ENCODE measurements at places on chromosomes 7 and 10. TPM values are rescaled to one million over a fixed set of nuclear protein-coding genes. Genes with fewer than 3 reads are reported as not detected.

- DNase-seq: peak; percentile 36
These were observed 37.0 kb downstream of the CHCHD3 start for GRCh38 chr7:133044722-133045473.

Gene HSPB1
- total RNA-seq: 129 TPM

GRCh38 chr7:517774-518629 lies 1.6 kb downstream of the PDGFA start:
- peak; percentile 73 for DNase-seq

DNA sequence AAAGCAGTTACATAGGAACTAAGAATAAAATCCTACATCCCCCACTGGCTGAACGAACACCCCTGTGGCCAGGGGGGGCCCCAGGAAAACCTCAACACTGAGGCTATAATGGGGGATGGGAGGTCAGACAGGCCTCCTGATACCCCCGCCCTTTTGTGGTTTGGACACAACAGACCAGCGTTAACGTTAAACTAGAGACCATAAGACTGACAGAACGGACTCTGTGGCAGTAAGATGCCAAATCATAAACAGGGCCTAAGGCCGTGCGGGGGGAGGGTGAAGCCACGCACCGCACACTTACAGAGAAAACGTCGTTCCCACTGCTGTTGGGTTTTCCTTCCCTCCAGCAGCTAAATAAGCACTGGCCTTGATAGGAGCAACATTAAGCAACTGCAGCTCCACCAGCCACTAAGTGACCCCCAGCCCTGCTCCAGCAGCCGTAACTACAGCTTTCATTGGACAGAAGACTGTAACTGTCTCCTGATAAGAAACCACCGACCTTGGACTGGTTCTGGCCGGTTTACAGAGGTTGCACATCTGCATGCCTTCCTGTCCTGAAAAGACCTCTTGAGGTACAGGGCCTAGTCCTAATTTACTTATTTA lies 3.4 kb upstream of the PPP2R2D start:
- no peak for DNase-seq

DNA sequence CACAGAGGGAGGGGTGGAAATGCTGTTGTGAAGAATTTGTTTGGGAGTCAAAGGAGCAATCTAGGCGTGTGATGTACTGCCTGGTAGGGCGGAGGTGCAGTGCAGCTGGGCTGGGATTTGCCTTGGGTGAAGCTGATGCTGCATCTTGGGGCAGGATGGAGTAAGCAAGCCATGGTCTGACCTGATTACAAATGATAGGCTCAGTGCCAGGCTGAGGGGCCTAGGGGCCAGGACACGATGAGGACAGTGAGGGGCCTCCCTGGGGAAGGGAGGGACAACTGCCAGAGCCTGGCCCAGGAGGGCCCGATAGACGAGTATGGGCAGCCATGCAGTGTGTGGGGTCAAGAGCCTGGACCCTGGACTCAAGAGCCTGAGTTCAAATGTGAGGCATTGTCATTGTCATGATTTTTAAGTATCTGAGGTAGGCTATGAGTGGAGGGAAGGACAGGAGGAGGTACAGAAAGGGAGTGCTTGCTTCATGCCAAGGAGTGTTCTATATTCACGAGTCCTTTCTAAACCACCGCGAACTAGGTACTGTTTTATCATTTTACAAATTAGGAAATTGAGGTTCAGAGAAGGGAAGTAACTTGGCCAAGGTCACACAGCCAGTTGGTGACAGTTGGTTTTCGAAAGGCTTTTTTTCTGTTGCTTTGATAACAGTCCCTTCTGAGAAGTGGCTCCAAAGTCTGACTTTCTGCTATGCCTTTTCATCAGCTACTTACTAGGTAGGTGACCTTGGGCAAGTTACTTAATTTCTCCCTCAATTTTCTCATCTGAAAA lies 29.7 kb downstream of the HIF1AN start:
- DNase-seq: no peak

Gene RBM28
- 20.6 TPM for total RNA-seq

DNA sequence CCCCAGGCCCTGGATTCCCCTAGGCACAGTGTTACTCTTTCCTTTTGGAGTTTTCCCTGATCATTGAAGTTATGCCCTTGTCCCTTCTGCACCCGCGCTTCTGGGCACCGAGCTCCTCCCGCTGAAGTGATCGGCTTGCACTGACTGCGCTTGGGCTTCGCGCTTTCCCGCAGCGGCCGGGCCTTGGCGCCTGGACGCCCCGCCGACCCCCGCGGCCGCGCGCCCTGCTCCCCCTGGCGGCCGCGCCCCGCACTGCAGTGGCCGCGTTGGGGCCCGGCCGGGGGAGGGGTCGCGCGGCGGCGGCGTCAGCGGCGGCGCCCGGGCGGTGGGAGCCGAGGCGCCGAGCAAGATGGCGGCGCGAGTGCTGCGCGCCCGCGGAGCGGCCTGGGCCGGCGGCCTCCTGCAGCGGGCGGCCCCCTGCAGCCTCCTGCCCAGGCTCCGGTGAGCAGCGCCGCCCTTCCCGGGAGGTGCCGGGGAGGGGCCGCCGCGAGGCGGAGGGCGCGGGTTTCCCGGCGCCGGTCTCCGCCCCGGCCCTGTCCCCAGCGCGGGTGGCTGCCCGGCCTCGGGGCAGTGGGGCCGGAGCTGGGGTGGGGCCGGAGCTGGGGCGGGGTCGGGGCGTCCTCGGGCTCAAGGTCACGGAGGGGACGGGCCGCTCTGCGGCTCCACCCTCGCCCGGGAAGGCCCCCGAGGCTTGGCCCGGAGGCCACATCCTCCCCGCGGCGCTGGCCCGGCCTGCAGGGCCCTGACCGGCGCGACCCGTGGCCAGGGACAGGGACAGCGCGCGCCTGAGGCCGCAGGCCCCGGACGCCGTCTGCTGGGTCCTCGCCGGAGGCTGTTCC lies at the start of gene NIPSNAP2:
NIPSNAP2 (plus strand) TSS at position 325 of the 839 bp plus-strand sequence; CDS start at position 350, 25 bp downstream.
- peak; percentile 55 for DNase-seq

Gene RADIL
- 7.3 TPM for total RNA-seq

DNA sequence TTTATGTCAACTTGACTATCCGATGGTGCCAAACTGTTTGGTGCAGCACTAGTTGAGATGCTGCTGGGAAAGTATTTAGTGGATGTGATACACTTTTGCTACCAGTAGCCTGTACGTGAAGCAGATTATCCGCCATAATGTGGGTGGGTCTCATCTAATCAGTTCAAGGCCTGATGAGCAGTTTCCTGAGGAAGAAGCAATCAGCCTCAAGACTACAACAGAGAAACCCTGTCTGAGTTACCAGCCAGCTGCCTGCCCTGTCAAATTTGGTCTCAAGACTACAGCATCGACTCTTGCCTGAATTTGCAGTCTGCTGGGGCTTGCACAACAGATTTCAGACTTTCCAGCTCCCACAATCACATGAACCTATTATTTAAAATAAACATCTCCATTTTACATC lies 10.9 kb upstream of the RBP3 start:
- DNase-seq: no peak

- DNase-seq: no peak
These were observed 139.4 kb downstream of the DNAJB6 start for GRCh38 chr7:157476201-157476600.

Gene PLXDC2
- not detected for total RNA-seq

GRCh38 chr7:74006451-74007241 lies 21.3 kb upstream of the ELN start:
- peak; percentile 37 for DNase-seq

- no peak for DNase-seq
These were observed 52.9 kb downstream of the PFKFB3 start for GRCh38 chr10:6255548-6256061.

DNA sequence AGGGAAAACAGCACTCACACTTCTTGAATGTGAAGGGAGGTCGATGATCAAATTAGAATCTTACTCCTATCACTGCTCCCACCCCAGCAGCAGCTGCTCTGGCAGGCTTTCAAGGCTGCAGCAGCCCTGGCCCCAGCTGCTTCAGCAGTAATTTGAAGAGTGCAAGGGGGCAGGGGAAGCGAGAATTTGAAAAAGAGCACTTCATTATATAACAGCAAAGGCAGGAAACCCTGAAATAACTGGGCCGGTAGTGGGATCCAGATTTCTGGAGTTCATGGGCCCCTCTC lies 44.9 kb downstream of the MYPN start:
- DNase-seq: no peak

DNA sequence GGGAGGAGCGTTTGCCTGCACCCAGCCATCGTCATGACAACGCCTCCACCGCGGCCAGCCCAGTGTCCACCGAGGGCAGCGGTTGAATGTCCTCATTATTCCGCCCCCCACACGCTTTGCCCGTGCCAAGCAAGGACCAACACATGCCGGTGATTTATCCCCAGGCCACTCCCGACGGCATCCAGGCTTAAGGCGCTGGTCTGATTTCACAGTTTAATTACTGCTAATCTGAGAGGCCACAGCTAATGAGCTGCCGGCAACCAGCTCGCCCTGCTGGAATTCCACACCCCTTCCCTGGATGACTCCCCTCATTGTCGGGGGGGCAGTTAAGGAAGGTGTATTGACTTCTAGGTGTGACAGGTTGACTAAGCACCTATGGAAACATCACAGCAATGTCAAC lies 432.3 kb downstream of the DNAJB6 start:
- no peak for DNase-seq

Gene NRCAM
- 1.0 TPM for total RNA-seq

Gene HECW1
- total RNA-seq: not detected

DNA sequence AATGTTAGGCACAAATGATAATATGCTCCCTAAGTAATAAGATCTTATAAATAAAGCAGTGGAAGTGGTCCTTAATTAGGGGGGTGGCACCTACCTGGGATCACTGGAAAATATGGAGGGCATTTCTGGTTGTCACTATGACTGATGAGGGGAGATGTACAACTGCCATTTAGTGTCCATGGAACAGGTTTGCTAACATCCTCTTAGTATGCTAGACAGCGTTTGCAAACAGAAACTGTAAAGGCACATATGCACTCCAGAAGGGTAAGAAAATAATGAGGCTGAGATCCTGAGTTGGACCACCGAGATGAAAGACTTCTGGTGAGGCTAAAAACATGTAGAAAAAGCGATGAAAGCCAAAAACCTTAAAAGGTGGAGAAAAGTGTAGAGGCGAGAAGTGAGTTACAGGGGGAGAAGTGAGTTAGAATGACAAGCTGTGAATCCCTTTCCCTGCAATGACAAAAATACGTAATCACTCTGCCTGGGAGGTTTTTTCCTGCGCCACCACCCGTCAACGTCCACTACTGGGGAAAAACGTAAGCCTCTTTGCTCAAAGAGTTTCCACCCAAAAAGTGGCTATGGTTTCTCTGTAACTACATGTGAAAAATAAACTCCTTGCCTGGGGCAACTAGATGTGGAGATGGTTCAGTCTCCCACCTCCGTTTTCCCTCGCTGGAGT lies 767 bp downstream of the KRIT1 start:
- no peak for DNase-seq

Gene HOXA3
- 2.2 TPM for total RNA-seq

GRCh38 chr10:110600487-110601101 lies 33.1 kb downstream of the SMC3 start:
- DNase-seq: peak; percentile 72

DNA sequence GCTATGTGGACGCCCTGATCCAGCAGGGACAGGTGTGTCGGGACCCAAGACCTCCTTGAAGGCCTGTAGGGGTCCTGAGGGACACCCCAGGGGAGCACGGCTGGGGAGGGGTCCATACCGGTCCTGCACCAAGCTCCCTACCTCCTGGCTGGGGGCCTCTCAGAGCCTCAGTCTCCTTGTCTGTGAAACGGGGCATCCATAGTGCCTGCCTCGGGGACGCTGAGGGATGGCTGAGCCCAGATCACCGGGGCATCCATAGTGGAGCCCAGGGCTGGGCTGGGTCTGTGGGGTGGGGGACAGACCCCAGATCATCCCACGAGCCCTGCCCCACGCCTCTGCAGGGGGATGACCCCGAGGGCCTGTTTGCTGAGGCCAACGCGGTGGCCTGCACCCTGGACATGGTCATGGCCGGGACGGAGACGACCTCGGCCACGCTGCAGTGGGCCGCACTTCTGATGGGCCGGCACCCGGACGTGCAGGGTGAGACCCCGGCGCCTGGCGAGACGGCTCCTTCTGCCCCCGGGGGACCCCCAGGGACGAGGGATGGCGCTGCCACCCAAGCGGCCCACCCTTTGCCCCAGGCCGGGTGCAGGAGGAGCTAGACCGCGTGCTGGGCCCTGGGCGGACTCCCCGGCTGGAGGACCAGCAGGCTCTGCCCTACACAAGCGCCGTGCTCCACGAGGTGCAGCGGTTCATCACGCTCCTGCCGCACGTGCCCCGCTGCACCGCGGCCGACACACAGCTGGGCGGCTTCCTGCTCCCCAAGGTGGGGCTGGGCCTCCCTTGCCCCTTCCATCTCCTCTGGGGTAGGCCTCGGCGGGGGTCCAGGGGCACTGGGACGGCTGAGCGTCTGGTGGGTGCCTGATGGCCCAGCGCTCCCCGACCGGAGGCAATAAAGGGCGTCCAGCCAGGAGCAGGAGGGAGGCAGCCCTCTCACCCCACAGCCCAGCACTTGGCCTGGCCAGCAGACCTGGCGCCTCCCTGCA lies 4.1 kb downstream of the CYP2W1 start:
- no peak for DNase-seq

DNA sequence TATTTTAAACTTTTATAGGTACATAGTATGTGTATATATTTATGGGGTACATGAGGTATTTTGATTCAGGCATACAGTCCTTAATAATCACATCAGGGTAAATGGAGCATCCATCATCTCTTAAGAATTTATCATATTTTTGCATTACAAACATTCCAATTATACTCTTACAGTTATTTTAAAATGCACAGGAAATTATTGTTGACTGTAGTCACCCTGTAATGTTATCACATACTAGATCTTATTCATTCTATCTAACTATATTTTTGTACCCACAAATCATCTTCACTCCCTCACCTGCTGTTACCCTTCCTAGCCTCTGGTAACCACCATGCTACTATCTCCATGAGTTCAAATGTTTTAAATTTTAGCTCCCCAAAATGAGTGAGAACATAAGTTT lies 56.3 kb upstream of the FAM3C start:
- no peak for DNase-seq

- no peak for DNase-seq
These were observed 484.2 kb upstream of the CELF2 start for GRCh38 chr10:10533437-10533836.

Gene RPA3
- 170 TPM for total RNA-seq

Gene PROSER2
- total RNA-seq: 1.3 TPM

DNA sequence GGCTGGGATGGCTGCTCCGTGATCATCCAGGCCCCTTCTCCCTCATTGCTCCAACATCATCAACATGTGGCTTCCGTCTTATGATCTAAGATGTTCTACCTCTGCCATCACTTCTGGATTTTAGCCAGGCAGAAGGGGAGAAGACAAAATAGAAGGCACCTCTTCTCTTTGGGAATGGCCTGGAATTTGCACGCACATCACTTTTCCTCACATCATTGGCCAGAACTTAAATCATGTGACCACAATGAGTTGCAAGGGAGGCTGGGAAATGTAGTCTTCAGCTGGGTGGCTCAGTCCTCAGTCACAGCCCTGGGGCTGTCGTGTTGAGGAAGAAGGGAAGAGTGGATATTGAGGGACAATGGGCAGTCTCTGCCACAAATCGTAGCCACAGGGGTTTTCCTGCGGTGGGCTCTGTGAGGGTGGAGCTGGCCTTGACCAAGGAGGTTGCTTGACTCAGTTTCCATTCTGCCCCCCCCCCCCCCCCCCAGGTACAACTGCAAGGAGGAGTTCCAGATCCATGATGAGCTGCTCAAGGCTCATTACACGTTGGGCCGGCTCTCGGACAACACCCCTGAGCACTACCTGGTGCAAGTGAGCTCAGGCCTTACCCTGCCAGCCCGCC lies 50.3 kb downstream of the PALD1 start:
- DNase-seq: peak; percentile 66

Gene IFIT1B
- not detected for total RNA-seq

Gene KCP
- 2.8 TPM for total RNA-seq

Gene HOXA13
- not detected for total RNA-seq

Gene MALRD1
- total RNA-seq: not detected

Gene TMEM213
- total RNA-seq: not detected

GRCh38 chr7:137086896-137087295 lies 218.4 kb downstream of the CHRM2 start:
- DNase-seq: no peak

Data from G401 (cell line).